ENCODE measurements at places on chromosomes 11 and 22.

DNA sequence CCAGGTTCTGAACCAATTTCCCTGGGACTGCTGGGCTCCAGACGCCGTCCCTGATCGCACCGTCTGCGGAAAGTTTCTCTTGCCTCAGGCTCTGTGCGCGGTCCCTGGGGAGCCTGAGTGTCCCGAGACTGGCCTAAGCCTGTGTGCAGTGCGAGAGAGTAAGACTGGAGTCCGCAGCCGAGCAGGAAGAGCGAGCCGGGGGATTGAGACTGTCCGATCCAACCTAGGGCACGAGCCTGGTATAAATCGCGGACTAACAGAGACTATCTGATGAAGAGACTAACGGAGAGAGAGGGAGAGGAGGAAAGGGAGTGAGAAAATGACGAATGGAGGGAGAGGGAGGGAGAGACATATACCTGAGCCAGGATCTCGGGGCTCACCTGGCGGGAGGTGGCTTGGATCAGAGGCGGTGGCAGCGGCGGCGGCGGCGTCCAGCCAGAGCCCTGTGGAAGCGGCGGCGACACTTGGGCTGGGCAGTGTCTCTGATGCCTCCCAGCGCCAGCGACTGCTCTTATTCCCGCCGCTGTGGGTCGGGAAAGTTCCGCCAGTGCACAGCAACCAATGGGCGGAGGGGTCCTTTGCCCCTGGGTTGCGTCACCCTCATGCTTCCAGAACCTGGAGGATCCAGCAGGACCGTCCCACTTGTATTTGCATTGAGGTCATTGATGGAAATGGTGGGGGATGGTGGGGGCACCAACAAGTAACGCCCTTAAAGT, at the start of gene CALCA:
Gene CALCA (minus strand): TSS at position 487 of the 716 bp plus-strand sequence. CDS start 1,159 bp downstream, outside the sequence.
- DNase-seq, result no peak

DNA sequence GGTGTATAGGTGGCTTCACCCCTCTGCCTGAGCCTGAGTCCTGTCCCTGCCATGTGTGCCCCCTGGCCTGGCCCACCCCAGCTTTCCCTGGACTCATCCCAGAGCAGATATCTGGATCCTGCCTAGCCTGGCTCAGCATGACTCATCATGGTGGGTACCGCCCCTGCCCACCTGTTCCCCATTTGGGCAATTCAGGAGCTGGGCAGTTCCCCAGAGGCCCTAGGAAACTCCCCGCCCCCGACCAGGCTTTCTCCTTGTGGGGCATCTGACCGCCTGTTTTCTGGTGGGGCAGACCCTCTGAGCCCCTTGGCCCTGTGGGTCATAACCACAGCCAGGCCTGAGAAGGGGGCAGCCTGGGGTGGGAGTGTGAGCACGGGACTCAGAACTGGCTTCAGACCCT, 4.4 kb downstream of the TSPO start:
- no peak for DNase-seq

GRCh38 chr11:57071829-57072228, 83.1 kb downstream of the OR5AK2 start:
- DNase-seq, result no peak

- no peak for DNase-seq
Measured at GRCh38 chr22:36355362-36355761, 32.4 kb downstream of the MYH9 start.

DNA sequence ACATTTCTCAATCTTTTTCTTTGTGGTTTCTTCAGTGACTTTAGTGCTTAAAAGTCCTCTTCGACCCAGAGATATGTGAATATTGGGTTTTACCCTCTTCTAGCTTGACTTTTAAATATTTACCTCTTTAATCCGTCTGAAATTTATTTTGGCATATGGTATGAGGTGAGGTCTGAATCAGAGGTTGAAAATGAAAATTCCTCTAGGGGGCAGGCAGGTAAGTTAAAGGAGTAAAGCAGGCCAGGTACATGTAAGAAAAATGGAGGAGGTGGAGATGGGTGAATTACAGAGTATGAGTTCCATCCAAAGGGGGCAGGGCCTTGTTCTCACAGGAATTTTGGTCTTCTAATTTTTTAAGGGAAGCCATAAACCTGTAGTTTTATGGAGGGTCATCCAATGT, 263.8 kb upstream of the NARS2 start:
- no peak for DNase-seq

DNA sequence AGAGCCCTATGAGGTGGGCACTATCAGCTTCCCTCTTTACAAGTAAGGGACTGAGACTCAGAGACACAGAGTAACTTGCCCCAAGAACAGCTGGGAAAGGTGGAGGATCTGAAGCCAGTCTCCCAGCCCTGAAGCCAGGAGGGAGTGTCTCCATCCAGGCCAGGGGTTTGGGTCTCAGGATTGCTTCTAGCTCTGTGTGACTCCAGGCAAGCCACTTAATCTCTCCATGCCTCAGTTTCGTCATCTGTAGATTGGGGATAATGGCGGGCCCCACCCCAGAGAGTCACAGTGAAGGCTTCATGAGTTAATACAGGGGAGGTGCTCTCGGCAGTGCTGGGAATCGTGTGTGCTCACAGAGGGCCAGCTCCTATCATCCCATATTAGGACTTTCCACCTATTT, 10.5 kb downstream of the MAP4K2 start:
- DNase-seq, result no peak

- peak; percentile 84 for DNase-seq
Measured at GRCh38 chr11:78420255-78420764, 2.7 kb upstream of the GAB2 start.

GRCh38 chr11:116215471-116216113, 557.2 kb downstream of the BUD13 start:
- no peak for DNase-seq

- no peak for DNase-seq
Measured at GRCh38 chr22:48880749-48881148, 946.9 kb downstream of the BRD1 start.

DNA sequence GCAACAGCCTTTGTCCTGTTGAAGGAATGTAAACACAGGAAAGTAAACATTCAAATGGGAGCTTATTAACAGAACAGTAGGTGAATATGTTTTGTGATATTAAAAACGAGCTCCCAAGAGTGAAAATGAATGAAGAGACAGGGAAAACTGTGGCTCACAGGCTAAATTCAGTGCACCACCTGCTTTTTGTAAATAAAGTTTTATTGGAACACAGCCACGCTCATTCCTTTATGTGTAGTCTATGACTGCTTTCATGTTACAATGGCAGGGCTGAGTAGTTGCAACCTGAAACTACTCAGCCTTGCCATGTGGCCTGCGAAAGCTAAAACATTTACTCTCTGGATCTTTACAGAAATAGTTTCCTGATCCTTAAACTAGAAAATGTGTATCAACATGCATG, 136.9 kb downstream of the MYO18B start:
- no peak for DNase-seq

- no peak for DNase-seq
Measured at GRCh38 chr11:44912270-44912987, 38.3 kb downstream of the TP53I11 start.

GRCh38 chr11:121104312-121104762, 3.3 kb downstream of the TECTA start:
- DNase-seq, result no peak

DNA sequence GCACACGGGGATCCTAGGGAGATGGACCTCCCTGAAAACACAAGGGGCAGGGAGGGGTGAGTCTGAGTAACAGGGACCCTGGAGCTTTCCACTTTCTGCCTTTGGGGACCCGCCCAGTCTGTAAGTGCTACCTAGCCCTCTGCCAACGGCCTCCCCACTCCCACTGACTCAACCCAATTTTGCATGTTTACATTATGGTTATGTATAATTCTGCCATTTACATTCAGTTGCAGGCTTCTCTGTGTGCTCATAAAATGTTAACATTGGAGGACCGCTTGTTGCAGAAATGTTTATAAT, 105.8 kb downstream of the DSCAML1 start:
- DNase-seq, result no peak

DNA sequence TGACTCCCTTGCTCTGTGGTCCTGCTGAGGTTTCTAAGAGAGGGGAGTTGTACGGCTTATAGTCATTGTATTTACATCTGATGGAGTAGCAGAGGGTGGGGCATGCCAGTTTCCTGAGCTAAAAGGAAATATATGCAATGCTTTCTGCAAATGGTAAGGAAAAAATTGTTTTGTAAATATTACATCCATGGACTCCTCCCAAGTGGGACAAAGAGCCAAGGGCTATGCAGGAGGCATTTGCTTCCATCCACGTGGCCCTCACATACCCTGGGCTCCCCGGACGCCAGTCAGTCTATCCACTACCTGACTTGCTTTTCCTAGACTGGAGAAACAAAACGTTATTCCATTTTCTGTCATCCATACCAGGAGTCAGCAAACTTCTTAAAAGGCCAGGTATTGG, 59.7 kb upstream of the PITPNB start:
- no peak for DNase-seq

DNA sequence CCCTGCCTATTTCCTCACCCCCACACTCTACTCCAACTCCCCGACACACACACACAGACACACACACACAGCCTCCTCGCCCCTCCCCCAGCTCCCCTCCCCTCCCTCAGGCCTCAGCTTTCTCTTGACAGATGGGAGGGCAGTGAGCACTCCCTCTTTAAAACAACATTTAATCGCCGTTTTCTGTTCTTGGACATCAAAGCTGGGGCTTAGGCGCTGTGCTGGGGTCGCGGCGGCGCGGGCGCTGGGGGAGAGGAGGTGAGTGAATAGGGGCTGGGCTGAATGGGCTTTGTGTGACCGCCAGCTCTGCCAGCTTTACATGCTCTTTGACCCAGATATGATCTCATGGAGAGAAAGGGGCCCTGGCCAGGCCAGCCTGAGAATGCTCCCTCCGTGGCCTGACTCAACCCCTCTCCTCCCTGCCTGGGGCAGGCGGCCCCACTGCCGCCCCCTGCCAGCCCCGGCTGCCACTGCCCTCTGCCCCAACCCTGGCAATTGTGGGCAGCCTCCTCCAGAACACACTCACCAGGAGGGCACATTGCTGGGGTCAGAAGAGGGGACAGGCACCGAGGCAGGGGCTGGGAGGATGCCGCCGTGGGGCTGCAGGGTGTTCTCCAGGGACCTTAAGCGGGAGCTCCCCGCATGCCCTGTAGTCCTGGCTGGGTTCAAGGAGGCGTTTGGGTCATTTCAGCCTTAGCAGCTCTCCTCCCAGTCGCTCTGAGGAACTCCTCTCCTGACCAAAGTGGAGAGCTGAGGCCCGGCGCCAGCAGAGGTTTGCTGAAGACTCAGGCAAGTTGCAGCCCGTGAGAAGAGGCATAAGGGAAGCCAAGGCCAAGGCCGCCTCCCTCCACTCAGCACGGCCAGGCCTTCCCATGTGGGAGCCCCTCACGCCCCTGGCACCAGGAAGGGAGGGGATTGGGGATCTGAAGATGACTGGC, 38.3 kb upstream of the NNMT start:
- no peak for DNase-seq

GRCh38 chr11:16797776-16798175, 59.3 kb downstream of the C11orf58 start:
- DNase-seq, result no peak

DNA sequence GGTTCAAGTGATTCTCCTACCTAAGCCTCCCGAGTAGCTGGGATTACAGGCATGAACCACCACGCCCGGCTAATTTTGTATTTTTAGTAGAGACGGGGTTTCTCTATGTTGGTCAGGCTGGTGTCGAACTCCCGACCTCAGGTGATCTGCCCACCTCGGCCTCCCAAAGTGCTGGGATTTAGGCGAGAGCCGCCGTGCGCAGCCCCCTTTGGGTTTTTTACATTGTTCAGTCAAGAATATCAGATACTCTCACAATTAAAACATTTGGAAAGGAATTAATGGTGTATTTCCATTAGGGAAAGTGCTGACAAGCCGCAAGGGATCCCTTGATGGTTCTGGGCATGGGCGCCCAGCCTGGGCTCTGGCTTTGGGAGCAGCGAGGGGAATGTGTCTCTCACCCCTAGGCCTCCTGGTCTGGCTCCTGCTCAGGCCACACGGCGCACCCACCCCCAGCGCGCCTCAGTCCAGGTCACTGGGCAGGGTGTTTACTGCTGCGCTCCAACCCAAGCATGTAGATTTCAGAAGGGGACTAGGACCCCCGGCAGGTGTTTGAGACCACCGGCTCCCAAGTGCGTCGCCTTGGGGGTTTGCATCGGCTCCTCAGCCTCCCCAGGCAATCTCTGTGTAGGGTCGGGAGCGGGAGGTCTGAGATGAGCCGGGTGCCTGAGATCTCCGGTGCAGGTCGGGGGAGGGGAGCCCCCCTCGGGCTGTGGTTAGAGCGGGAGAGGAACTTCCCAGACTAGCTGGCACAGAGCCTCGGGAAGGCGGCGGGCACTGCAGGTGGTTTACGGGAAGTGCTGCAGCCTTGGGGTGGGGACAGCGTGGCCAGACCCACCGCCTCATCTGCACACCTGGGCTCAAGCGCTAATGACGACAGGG, 809 bp upstream of the IRF7 start:
- DNase-seq, result no peak

DNA sequence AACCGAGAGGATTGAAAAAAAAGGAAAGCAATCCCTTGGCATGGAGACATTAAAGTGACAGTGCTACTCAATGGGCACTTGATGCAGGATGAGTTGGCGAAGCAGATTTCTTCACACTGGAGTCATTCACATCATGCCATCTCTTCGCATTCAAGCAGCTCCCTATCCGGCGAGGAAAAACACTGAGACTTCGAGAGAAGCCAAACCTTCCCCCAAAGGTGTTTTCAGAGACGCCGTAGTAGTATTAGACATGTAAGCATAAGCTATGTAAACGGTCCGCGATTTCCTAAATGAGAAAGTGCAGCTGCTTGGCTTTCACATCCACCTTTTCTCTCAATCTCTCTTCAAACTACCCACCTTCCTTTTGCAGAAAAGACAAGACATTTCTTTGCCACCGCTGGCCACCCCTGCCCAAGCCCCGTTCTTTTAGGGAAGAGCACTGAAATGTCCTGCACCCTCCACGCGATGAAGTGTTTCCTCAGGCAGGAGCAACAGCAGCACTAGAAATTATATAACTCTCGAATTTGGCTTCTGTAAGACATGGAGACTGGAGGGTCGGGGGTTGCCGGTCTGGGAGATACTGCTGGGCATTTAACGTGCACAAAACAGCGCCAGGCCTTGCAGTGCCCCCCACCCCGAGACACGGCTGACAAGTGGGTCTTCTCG, at the start of gene DLG2:
Gene DLG2 (minus strand): TSS at position 13 of the 666 bp plus-strand sequence.
- no peak for DNase-seq

DNA sequence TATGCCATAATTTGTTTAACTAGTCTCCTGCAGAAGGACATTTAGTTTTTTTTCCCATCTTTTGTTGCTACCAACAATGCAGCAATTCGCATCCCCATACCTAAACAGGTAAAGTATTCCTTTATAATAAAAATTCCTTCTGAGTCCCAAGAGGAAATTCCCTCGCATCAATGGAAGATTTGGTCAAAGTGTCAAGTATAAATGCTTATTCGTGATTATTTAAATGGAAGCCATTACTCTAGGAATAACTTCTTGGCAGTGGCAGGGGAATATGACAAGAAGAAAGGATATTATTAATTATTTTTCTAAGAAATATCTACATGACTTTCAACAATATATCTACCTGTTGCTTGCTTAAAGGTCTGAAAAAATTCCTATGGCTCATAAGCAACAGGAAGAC, 25.6 kb downstream of the RNF141 start:
- DNase-seq, result no peak

- DNase-seq, result no peak
Measured at GRCh38 chr11:118012083-118012669, 26.0 kb downstream of the IL10RA start.

GRCh38 chr22:32781695-32782094, 19.8 kb upstream of the TIMP3 start:
- no peak for DNase-seq

GRCh38 chr11:112771851-112772250, 189.4 kb upstream of the NCAM1 start:
- no peak for DNase-seq

- DNase-seq, result no peak
Measured at GRCh38 chr22:19063581-19064353, 58.4 kb downstream of the DGCR2 start.

- no peak for DNase-seq
Measured at GRCh38 chr22:32971276-32971675, 86.9 kb downstream of the SYN3 start.

GRCh38 chr11:119854521-119854920, 125.5 kb upstream of the NECTIN1 start:
- DNase-seq, result peak; percentile 6

Measured in DND-41 (cell line).